ENCODE measurements at places on chromosomes 7 and 10. TPM values are rescaled to one million over a fixed set of nuclear protein-coding genes. Genes with fewer than 3 reads are reported as not detected.
A peak's percentile ranks its signal among the peaks of the same experiment; 100 is the strongest.

GATA3 gene
- polyA plus RNA-seq: 45.9 TPM

LBX1 gene
- polyA plus RNA-seq: not detected

FZD1 gene
- 8.6 TPM for polyA plus RNA-seq

BMI1 gene
- polyA plus RNA-seq: 18.7 TPM

CLIP2 gene
- 5.8 TPM for polyA plus RNA-seq

DNA sequence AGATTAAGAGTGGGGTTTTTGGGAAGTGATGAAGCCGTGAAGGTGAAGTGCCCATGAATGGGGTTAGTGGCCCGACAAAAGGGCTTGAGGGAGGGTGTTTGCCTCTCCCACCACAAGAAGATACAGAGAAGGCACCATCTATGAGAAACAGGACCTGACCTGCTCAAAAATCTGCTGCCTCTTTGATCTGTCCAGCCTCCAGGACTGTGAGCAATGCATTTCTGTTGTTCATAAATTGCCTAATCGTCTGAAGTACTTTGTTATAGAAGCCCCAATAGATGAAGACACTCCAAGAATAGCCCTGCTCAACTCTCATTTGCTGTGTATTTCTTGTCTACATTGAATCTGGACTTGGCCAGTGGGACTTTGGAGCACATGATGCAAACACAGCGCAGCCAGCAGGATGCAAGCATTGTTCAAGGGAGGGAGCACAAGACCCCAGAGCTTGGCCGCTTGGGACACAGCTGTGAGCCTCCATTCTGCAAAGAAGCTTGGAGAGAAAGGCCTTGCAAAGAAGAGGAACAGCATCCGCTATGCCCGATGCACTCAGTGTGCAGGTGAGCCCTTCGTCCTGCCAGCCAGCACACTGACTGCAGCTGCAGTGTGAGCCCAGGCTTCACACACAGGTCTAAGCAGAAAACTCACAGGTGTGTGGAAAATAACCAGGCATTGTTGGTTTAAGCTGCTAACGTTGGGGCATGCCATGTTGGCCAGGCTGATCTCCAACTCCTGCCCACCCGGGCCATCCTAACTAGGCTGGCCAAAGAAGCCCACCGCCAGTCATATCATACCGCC is 73.2 kb upstream of the KLF6 start:
- no peak for DNase-seq

GRCh38 chr7:148704970-148705369 is 6.3 kb downstream of the CUL1 start:
- peak; percentile 56 for DNase-seq

GRCh38 chr10:117775526-117775925 is 233.0 kb downstream of the EMX2 start:
- no peak for DNase-seq

GRCh38 chr7:27165089-27165995 is at the start of gene HOXA9:
Gene HOXA9, minus strand, starts transcription at chr7:27165537. Its CDS starts 80 bp downstream, at chr7:27165457.
- DNase-seq: peak; percentile 96

- DNase-seq: no peak
Observed at GRCh38 chr10:89683883-89684282, 17.5 kb upstream of the KIF20B start.

GRCh38 chr7:2106440-2106839 is 126.3 kb downstream of the MAD1L1 start:
- DNase-seq: no peak

GRCh38 chr10:112775892-112776674 is 174.0 kb upstream of the TCF7L2 start:
- DNase-seq: no peak

DNA sequence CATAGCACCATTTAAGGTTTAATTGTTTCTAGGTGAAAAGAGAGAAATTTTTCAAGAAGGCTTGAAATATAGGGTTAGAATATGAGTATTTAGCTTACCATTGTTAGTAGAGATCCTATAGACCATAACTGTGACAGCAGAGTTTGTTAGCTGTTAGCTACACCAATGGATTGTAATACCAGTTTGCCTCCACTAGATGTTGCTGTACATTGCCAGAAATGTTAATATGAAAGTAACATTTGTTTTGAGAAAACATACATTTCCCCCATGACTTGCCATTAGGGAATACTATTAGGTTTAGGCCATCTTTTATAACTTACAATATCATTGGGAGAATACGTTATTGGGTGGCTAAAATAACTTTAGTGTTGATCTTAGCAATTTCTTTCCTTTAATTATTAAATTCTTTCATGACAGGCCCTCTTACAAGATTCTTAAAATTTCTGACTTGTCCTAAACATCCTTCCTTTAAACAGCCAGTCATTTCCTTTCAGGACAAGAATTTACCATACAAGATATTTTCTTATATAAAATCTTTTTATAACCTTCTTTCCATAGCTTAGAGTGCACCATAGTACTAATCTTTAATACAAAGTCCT is 39.5 kb downstream of the ZNF117 start:
- peak; percentile 67 for DNase-seq

GRCh38 chr7:117165656-117166055 is 157.2 kb downstream of the WNT2 start:
- no peak for DNase-seq

DNA sequence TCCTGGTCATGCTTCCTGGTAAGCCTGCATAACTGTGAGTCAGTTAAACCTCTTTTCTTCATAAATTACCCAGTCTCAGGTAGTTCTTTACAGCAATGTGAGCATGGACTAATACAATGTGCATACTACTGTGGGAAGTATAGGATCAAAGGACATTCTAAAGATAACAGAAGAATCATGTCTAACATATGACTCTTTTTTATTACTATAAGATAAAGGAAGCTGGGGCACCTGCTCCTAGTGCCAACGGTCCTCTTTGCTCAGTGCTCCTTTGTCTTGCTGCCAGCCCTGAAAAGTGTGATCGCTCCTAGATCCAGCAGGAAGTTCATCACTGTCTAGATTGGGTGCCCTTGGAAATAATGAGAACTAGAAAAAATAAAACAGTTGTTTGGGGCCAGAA is 143.3 kb upstream of the NOBOX start:
- no peak for DNase-seq
